ENCODE measurements at places on chromosomes 6 and 20.
A peak's percentile ranks its signal among the peaks of the same experiment; 100 is the strongest.

- no peak for DNase-seq
Measured at GRCh38 chr6:105482227-105482844, 79.5 kb upstream of the PREP start.

DNA sequence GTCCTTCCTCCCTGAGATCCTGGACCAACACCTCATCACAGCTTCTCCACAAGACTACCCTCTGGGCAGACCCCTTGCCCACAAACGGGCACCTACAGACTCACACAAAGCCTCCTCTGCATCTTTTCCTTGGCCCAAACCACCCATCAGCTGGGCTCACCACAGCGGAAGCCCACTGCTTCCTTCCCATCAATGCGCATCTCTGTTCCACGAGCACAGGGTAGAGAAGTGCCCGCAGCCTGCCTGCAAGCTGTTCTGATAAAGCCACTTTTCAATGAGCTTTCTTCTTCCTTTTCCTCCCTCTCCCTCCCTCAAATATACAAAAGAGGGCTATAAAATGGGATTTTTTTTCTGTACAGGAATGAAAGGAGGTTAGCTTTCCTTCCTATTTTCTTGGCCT is 111.2 kb downstream of the NFATC2 start:
- DNase-seq: no peak

DNA sequence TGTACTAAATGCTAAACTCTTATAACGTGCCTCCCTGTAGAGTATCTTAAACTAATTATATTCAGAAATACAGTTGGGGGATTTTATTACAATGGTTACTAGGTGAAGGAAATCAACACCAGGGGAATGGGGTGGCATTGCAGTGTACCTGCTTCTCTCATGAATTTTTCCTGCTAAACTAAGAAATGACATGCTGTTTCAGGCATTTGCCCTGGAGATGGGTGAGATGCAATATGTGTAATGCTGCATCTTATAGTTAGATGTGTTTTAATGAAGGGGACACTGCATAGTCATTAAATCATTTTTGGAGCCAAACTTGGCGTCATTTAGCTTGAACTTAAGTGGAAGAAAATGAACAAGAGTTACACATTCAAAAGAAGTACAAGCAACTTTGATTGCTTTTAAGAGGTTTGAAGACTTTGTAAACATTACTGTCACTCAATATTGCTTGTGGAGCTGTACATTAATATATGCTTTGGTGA is 4.3 kb downstream of the EYA4 start:
- no peak for DNase-seq

DNA sequence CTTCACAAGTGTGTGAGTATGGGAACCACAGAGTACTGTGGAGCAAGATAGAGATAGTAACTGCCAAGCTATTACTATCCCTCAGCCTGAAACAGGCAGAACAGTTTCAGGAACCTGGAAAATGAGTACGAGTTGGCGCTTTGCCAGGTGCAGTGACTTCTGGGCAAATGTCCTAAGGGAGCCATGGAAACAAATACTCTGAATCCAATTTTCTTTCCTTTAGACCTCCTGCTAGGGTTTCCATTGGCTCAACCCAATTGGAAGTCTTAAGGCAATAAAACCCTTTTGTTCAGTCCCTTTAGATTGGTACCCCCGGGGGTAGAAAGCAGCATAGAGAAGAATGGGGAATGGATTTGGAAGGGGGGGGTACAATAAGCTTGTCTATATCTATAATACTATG is 205.0 kb upstream of the EPHA7 start:
- DNase-seq: no peak

GRCh38 chr6:28145231-28145630 is 3.5 kb downstream of the ZKSCAN8 start:
- DNase-seq: no peak

GRCh38 chr20:9510911-9511310 is 3.5 kb upstream of the LAMP5 start:
- no peak for DNase-seq

- no peak for DNase-seq
Measured at GRCh38 chr6:78832091-78832808, 35.1 kb upstream of the IRAK1BP1 start.

- DNase-seq: no peak
Measured at GRCh38 chr6:137849181-137849980, 17.7 kb upstream of the TNFAIP3 start.

GRCh38 chr20:9220874-9221547 is 152.1 kb downstream of the PLCB4 start:
- peak; percentile 73 for DNase-seq

GRCh38 chr20:24949756-24950127 is 673 bp downstream of the CST7 start:
- no peak for DNase-seq

DNA sequence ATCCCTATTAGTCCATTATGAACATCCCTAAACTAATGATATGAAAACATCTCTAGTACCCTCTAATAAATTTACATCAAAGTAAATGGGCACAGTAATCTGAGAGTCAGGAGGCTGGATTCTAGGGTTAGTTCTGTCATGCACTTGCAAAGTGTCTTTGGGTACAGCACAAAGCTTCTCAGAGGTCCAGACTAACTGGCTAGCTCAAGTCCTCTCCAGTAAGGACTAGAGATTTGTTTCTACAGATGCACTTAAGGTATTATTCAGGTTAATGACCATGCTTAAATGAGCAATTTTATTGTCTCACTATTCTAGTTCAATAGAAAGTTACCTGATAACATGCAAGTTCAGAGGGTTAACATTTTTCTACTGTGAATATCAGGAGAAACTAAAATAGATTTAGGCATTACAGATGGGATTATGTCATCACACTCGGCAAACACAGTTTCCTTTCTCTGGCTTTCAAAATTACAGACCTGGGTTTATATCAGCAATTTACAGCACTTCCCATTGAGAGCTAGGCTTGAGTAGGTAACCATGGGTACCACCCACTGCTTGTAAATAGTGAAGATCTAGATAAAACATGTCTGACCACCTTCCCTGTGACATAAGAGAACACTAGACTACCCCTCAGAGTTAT is 402.9 kb upstream of the RUNX2 start:
- DNase-seq: peak; percentile 44

GRCh38 chr20:7275645-7276237 is 508.3 kb downstream of the BMP2 start:
- DNase-seq: no peak

GRCh38 chr6:90874931-90875330 is 288.1 kb upstream of the MAP3K7 start:
- DNase-seq: no peak

- no peak for DNase-seq
Measured at GRCh38 chr6:51167468-51167867, 348.8 kb downstream of the TFAP2B start.

GRCh38 chr6:134014588-134015137 is 37.8 kb downstream of the SLC2A12 start:
- DNase-seq: no peak

DNA sequence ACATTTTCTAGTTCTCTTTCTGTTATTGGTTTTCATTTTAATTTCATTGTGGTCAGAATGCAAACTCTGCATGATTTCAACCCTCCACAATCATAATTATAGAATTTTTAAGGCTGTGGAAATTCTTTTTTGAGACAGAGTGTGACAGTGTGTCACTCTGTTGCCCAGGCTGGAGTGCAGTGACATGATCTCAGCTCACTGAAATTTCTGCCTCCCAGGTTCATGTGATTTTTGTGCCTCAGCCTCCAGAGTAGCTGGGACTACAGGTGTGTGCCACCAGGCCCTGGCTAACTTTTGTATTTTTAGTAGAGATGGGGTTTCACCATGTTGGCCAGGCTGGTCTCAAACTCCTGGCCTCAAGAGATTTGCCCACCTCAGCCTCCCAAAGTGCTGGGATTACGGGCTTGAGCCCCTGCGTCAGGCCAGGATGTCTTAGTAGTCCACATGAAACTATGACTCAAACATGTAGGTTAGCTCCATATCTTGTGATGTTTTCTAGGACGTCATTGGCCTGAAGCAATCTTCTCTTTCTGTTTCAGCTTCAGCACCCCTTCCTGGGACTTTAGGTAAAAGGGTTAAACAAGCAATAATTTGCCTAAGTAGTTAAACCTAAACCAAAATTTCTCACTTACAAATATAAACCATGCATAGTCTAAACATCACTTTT is 47.4 kb upstream of the SAMD3 start:
- DNase-seq: no peak

DNA sequence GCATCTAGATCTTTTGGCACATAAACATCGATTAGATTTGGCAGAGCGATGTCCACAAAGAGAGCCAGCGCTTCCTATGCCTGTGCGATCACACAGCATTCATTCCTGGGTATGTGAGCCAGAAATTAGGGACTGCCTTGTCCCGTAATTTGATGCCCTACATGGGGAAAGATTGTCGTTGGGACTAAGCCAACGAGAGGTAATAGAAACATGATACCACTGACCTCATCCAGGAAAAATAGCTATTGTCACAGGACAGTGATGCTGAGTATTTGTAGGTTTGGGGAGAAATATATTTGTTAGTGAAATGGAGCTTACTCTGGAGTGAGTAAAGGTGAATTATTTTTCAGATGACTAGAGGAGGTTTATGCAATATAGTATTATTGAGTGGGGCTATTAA is 154.0 kb downstream of the TSHZ2 start:
- DNase-seq: no peak

- no peak for DNase-seq
Measured at GRCh38 chr6:146154197-146154596, 125.3 kb downstream of the GRM1 start.

DNA sequence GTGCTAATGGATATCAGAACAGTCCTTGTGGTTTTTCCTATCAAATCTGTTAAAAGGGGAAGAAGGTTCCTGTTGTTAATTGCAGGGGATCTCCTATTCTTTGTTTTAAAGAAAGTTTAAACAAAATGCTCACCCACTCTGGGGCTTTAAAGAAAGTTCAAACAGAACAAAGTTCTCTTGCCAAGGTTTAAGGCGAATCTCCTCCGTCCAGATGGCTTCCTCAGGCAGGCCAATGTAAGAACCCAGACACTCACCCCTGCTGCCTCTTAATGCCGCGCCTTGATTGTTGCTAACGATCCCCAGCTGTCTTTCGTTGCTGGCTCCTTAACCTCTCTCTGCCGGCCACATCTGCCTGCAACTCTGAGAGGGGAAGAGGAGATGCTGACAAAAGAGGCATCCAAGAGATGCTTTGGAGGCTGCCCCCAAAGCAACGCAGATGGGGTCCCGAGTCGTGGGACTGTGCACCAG is 235.0 kb upstream of the PRDM1 start:
- peak; percentile 31 for DNase-seq

DNA sequence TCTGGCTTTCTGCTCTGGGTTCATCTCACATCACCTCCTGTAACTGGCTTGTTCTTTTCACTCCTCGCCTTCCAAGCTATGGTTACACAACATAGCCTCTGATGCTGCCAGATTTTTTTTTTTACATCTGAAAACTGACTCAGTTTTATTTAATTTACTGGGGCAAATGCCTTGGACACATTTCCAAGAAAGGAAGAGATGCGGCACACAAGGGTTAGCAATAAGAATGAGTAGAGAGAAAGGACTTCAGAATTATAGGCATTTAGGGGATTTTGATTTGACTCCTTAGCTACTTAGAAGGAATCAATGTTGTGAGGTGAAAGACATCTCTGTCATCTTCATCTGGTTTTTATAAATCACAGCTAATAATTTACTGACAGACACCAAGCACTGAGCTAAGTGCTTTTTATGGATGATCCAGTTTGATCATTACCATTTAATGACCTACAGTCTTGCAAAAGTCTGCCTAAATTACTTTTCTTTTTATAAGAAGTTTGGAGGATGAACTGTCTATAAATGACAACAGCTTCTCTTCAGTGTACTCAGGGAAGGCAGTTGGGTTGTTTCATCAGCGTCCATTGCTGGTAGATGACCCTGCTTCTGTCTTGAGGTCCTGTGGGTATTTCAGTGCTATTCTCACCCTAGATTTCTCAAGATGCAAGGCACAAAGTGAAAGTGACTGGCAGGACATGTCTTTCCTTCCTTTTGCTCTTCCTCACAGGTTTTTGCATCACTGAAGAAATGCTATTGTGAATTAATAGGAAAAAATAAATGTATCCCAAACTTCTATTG is 31.1 kb downstream of the LAMA4 start:
- DNase-seq: peak; percentile 93

- no peak for DNase-seq
Measured at GRCh38 chr6:167122041-167122826, 662 bp upstream of the CCR6 start.

DNA sequence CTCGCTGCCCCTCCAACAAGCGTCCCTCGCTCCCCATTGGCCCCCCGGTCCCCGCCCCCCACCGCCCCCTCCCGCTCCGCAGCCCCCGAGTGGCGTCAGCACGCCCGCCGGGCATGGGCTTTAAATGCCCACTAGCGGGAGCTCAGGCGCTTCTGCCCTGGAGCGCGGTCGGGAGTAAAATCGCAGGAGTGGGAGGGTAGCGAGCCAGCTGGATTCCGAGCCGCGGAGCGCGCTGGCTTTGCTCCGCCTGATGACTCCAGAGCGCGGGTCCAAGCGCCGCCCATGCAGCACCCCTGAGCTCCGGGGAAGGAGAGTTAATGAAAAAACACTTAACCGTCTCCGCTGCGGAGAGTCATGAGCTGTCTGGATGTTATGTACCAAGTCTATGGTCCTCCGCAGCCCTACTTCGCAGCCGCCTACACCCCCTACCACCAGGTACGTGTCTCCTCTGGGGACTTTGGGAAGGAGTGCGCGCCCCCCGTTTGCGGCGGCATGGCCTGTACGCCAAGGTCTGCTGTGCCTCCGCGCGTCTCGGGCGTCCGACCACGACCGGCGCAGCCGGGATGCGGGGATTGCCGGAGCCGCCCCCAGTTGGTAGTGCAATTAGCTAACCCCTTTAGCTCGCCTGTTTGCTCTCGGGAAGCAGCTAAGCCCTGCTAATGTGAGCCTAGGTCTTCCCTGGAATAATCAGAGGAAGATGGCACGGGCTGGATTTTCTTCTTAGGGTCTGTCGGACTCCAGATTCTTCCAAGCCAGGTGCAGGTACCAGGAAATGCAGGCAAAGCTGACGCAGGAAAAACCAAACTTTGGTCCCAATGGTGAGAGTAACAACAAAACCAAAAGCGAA is at the start of gene VGLL2:
Gene VGLL2, plus strand, starts transcription at position 149 of the 847 bp plus-strand sequence. Its CDS starts 206 bp downstream, at position 355.
- peak; percentile 77 for DNase-seq

DNA sequence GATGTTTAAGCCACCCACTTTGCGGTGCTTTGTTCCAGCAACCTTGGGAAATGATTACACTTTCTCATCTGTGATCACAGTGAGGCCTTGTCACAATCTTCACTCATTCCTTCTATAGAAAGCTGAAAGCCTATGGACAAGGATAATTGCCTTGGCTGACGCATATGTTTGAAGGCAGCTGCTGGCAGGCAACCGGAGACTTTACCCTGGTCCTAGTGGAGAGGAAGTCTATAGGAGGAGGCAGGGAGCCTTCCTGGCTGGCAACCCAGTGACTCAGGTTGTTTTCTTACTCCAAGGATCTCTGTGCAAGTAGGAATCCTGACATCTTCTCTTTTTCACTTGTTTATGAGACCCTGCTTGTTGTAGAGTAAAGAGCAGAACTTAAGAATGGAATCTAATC is 34.1 kb upstream of the ESR1 start:
- DNase-seq: no peak

DNA sequence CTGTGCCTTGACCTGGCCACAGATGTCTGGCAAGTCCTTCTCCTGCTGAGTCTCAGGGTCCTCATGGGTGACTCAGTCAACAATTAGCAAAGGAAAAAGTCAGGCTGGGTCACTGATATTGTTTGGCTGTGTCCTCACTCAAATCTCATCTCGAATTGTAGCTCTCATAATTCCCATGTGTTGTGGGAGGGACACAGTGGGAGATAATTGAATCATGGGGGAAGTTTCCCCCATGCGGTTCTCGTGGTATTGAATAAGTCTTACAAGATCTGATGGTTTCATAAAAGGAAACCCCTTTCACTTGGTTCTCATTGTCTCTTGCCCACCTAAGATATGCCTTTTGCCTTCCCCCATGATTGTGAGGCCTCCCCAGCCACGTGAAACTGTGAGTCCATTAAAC is 45.7 kb downstream of the PREX1 start:
- DNase-seq: no peak

GRCh38 chr6:21202521-21202920 is 391.0 kb upstream of the SOX4 start:
- DNase-seq: no peak

Measured in GM23248 (cell line).